ENCODE measurements at places on chromosomes 1 and 21.

DNA sequence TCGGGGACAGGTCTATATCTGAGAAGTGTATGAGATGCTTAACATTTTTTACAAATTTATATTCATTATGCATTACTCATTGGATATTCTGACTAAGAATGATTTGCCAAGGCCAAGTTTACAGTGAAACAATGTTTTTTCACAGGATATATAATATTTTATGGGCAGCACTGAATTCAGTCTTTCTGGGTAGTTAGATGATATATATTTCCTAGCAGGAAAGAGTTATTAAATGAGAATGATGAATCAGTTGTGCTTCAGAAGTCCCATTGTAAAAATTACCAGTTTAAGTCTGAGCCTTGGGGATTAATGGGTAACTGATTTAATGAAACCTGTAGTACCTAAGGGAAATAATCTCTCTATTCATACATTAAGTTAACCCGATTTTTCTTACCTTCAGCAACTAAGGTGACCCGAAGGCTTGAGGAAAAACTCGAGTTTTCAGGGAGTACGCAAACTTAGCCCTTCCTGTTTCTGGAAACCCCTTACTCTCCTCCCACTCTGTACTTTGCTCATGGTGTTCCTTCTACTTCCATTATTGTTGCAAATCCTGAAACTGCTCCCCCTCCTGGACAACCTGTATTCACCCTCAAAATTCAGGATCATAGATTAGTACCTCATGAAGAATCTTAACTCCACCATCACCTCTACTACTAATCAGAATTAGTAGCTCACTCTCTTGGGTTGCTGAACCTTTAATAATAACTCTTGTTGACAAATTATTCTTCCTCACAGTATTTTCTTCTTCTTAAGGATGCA is 135.1 kb downstream of the AK5 start:
- no peak for DNase-seq

DNA sequence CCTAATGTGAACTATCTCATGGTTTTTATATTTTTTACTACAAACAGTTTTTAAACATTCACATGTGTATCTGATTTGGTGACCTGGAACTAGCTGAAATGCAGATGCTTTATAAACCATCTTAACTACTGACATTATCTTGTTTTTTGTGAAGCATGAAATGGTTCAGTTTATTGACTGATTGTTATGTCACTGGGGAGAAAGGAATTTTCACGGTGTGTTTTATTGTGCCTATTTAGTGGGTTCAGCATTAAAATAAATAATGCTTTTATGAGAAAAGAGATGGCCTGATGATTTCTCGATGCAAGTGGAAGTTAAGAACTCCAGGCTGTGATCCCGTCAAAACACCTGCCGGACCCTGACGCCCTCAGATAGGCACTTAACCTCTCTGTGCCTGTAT is 79.9 kb upstream of the KIF26B start:
- no peak for DNase-seq

- DNase-seq, result peak; percentile 61
Measured at GRCh38 chr1:44594871-44595735, 79.2 kb downstream of the TMEM53 start.

- DNase-seq, result no peak
Measured at GRCh38 chr1:209657918-209658317, 5.7 kb upstream of the LAMB3 start.

GRCh38 chr1:236228411-236228810 is 53.3 kb downstream of the ERO1B start:
- no peak for DNase-seq

DNA sequence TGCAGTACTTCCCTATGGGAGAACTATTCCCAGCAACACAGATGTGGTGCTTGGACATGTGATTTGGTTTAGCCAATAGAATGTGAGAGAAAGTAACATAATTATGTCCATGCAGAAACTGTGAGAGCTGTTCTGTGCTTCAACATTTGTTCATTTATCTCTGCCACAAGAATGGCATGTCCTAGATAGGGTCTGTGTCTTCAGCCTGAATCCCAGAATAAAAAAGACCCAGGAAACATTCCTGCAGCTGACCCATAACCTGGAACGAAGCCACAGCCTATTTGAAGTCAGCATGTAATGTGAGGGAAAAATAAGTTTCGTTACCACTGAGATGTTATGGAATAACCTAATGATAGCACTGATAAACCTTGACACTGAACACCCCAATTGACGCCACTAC is 552.0 kb upstream of the USP24 start:
- DNase-seq, result no peak

GRCh38 chr1:159867664-159868026 is 5.2 kb upstream of the VSIG8 start:
- DNase-seq, result no peak

- DNase-seq, result no peak
Measured at GRCh38 chr1:25522031-25522655, 21.3 kb upstream of the LDLRAP1 start.

DNA sequence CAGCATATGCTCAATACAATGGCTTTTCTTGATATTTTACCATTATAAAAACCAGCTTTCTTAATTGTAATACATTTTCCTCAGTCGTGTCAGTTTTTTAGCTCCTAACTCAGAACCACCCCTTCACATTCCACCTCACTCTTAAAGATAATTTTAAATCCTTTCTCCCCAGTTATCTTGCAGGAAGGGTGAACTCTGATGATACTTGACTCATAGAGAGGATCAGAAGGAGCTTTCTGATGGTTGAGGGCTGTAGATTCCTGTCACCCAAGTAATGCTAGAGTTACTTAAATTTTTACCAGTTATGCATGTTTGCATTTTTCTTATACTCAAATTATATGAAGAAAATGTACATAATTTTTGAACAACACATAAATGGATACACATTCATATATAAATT is 233.7 kb downstream of the NCAM2 start:
- no peak for DNase-seq

DNA sequence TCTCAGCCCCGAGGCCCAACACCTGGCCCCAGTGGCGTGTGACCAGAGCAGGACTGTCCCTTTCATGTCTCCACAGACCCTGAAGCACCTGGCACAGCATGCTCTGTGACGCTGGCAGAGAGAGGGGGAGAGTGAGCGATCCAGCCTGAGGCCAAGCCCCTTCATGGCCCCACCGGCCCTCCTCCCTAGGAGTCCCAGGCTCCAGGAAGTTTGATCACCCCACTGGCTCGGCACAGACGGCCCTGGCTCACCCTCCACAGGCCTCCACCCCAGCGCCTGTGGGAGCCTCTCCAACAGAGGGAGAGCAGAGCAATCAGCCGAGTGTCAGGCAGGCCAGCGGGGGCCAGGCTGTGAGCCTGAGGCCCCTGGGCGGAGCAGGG is 11.0 kb downstream of the SH3BGRL3 start:
- DNase-seq, result no peak

DNA sequence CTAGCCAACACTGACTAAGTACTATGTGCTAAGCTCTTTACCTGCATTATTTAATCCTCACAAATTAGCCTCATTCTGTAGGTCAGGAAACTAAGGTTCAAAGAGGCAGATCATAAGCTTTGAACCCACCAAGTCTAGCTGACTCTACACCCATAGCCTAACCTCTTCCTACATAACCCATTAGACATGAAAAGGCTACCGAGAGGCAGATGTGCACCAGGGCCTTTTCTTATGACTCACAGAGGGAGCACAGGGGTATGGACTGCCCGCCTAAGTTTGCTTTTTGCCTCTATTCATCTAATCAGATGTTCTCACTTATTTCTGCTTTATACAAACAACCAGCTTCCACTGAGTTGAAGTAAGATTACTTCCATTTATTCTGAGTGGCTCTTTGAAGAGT is 31.5 kb downstream of the LBR start:
- DNase-seq, result no peak

- DNase-seq, result no peak
Measured at GRCh38 chr1:51253691-51254090, 17.6 kb downstream of the RNF11 start.

DNA sequence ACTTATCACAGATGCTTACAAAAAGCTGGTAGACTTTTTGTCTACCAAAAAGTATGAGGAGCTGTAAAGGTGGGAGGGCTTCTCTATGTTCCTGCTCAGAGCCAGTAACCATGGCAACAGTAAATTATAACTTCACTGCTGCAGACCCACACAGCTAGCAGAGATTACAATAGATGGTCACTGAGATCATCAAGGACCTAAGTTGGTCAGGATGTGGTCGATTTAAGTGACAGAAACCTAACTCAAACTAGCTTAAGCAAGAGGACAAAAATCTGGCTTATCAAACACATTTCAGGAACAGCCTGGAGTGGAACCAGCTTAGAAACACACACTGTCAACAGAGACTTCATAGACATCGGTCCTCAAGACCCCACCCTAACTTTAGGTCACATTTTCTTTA is 113.4 kb upstream of the ATP1A1 start:
- no peak for DNase-seq

DNA sequence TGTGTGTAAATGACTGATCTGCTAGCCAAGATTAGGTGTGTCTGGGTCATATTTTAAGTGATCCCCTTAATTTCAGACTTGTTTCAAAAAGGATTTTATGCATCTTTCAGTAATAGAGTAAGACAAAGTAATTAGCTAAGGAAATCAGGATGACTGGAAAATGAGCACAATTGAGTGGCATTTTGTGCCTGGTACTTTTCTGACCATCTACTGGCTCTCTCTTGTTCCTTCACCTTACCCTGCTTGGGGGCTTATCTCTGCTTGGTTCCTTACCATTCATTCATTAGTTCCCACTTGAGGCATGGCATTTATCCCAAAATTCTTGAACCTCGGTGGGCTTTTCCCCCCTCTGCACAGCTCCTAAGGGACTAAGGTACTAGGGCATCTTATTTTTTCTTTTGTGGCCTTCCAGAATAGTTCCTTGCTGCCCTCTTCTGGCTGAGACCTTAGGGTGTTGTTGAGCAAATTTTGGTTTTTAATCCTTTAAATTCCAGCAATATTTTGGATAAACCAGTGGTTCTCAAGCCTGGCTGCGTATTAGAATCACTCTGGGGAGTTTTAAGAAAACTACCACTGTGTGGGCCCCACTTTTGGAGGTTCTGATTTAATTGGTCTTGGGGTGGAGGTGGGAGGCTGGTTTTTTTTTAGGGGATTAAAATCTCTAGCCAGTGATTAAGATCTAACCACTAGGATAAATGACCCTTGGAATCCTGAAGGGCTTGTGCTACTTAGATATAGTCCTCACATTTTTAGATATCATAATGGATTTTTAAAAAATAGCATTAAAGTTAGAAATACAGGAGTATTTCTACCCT is 50.8 kb downstream of the HS2ST1 start:
- no peak for DNase-seq

DNA sequence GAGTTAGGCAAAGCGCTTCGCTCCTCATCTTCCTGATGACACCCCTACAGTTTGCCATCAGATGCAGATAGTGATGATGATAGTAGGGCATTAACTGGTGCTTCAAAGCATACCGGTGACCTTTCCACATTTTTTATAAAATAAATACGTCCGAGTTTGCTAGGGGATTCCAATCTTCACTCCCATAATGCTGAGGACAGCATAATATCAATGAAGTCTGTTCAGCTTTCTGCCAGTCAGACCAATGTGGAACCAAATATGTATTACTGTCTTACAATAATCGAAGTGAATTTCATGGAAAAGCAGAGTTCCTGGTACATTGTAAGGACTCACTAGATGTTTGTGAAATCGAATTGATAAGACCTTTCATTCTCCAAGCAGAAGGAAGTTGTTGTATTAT is 258.7 kb downstream of the RYR2 start:
- DNase-seq, result no peak
